ENCODE measurements at places on chromosomes 1 and 21.

DNA sequence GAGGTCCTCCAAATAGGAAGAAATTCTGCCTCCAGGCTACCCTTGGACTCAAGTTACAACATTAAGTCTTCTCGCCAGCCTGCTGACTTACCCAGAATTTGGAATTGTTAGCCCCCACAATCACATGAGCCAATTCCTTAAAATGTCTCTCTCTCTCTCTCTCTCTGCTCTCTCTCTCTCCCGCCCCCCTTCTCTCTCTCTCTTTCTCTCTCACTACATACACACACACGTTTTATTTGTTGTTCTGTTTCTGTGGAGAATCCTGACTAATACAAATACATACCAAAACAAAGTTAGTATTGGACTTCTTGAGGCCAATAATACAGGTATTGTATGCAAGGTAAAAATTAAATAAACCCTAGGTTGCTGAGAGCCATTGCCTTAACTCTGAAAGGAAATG is 72.1 kb downstream of the TNFSF18 start:
- DNase-seq, result no peak

DNA sequence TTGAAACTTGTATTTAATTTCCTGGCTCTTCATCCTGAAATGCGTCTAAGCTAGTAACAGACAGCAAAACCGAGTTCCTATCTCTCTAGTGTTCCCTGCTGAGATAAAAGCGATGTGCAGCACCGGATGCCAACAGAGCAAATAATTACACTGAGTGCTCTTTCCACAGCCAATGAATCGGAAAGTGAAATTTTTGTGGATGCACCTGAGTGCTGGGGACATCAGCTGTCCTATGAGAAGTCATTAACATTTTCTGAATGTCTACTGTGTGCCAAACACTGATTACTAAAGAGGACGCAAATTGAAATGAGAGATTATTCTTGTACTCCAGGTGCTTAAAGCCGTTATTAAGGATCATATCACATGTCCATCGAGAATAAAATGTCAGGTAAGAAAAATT is 278.0 kb downstream of the RGS7 start:
- no peak for DNase-seq

- DNase-seq, result peak; percentile 89
Measured at GRCh38 chr1:243718893-243719292, 131.2 kb downstream of the AKT3 start.

GRCh38 chr1:55063577-55063942 is 24.2 kb downstream of the PCSK9 start:
- DNase-seq, result no peak

- DNase-seq, result peak; percentile 69
Measured at GRCh38 chr21:43810505-43811261, 21.3 kb downstream of the RRP1 start.

DNA sequence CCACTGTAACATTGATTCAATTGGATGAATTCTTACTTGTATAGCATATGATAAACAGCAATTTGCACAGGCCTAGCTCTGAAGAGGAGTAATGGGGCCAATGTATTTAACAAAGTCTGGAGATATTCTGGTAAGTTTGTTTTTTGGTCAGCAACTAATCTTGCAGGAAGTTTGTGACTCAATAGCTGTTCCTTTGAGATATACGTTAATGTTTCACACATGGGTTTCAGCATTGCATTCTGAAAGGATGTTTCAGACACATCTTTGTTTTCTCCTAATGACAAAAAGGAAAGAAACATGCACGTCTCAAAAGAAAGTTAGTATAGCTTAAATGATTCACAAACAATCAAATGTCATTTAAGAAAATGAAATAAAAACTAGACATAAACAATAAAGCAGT is 49.0 kb downstream of the LTN1 start:
- no peak for DNase-seq

DNA sequence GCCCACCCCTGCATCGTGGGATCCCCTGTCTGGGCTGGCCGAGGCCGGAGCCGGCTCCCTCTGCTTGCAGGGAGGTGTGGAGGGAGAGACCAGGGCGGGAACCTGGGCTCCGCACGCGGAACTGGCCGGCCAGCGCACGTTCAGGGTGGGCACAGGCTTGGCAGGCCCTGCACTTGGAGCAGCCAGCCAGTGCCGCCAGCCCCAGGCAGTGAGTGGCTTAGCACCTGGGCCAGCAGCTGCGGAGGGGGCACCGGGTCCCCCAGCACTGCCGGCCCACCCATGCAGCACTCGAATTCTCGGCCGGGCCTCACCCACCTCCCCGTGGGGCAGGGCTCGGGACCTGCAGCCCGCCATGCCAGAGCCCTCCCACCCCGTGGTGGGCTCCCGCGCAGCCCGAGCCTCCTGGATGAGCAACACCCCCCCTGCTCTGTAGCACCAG is 422.6 kb downstream of the AMY1C start:
- DNase-seq, result no peak

GRCh38 chr1:9850442-9851162 is 26.8 kb upstream of the CLSTN1 start:
- no peak for DNase-seq

GRCh38 chr1:44294588-44295007 is 60.5 kb downstream of the ERI3 start:
- DNase-seq, result peak; percentile 80

DNA sequence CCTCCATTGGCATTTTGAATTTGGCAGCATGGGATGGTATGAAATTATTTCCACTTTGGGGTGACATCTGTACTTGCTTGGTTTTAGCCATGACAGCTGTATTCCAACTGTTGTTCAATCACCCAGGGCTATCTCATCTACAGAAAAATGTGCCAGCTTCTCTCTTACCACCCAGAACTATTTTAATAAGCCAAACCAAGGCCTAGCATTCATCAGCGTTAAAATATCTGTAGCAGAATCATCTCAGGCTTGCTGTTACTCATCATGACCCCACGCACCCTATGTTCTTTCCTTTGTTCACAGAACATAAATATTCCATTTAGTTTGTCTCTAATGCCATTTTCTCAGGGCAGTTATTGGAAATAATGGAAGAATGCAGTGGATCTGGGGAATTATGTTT is 49.8 kb downstream of the GIPC2 start:
- peak; percentile 94 for DNase-seq

GRCh38 chr1:54165146-54165545 is 12.3 kb upstream of the CDCP2 start:
- no peak for DNase-seq

DNA sequence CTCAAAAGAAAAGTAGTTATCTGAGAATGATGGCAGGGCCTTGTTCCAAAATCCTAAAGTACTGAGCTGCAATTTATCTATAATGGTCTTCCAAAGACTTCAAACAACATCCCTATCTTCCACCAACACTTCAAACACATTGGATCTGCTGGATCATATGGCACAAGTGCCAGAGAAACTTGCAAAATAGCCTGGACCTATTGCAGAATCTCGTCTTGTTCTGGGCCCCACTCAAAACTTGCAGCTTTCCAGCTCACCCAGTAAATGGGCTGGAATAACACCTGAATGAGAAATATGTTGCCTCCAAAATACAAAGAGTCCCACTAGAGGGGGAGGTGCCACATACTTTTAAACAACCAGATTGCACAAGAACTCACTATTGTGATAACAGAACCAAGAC is 44.0 kb upstream of the PKN2 start:
- no peak for DNase-seq

- no peak for DNase-seq
Measured at GRCh38 chr1:174966008-174966572, 33.7 kb upstream of the CACYBP start.

DNA sequence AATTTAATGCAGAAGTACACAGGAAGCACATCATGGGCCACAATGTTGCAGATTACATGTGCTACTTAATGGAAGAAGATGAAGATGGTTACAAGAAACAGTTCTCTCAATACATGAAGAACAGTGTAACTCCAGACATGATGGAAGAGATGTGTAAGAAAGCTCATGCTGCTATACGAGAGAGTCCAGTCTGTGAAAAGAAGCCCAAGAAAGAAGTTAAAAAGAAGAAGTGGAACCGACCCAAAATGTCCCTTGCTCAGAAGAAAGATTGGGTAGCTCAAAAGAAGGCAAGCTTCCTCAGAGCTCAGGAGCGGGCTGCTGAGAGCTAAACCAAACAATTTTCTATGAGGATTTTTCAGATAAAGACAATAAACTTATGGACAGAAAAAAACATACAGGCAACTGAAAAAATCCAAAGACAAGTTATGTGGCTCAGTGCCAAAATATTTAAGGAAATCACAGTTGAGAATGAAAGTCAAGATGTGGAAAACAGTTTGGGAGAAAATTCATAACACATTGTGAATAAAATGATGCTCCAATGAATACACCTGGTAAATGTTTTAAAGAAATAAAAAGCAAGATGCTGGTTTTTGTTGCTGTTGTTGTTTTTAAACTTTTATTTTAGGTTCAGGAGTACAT is 2.8 kb upstream of the ZNF644 start:
- DNase-seq, result no peak

DNA sequence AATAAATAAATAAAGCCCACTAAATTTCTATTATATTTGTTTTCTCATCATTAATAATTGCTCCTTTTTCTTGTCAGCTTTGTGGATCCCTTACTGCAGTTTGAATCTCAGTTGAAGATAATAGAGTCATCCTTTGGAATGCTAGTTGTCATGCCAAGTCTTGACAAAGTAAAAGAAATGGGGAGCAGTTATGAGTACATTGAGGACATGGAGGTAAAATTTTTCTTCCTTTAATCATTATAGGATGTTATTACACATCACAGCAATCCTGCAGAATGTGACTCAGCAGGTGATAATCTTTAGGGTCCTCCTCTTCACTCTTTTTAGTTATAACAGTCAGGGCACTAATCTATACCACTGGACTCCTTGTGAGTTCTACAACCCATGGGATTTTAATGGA is 24.1 kb downstream of the MROH9 start:
- DNase-seq, result peak; percentile 72

- DNase-seq, result peak; percentile 81
Measured at GRCh38 chr21:42056996-42057689, 14.0 kb upstream of the UMODL1 start.

- DNase-seq, result no peak
Measured at GRCh38 chr21:16088056-16088455, 358.3 kb downstream of the USP25 start.

GRCh38 chr1:161214369-161214768 is 726 bp upstream of the FCER1G start:
- no peak for DNase-seq

- DNase-seq, result peak; percentile 96
Measured at GRCh38 chr1:37595440-37596181, at the start of gene GNL2. Gene GNL2, minus strand, starts transcription at chr1:37595937. Its CDS starts 115 bp downstream, at chr1:37595822.

GRCh38 chr1:7145947-7146346 is 360.7 kb downstream of the CAMTA1 start:
- DNase-seq, result no peak

- DNase-seq, result peak; percentile 55
Measured at GRCh38 chr1:99662539-99663080, 16.7 kb downstream of the PALMD start.

DNA sequence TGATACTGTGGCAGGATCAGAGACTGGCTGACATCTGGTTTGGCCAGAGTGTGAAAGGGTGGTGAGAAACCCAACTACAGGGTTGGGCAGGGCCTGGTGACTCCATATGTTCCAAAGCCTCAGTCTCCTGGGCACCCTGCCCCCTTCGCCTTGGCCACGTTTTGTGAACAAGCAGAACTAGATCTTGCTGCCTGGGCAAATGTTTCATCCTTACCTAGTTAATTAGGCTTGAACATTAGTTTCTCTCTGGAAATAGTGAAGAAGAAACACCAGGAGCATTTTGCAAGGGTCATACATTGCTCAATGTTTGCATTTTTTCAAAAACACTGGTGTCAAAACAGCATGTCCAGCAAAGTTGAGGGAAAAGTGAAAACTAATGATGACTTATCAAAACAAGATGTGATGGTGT is 60.5 kb downstream of the MAP3K7CL start:
- DNase-seq, result peak; percentile 50

GRCh38 chr1:93919780-93920179 is 10.6 kb upstream of the GCLM start:
- DNase-seq, result no peak

- DNase-seq, result no peak
Measured at GRCh38 chr1:197638316-197638715, 137.0 kb downstream of the DENND1B start.

- no peak for DNase-seq
Measured at GRCh38 chr1:34713443-34713842, 41.4 kb upstream of the GJB5 start.

GRCh38 chr1:25247024-25247828 is at the start of gene RSRP1:
Gene RSRP1, minus strand, starts transcription at chr1:25247454. Its CDS starts 491 bp downstream, at chr1:25246963.
- DNase-seq, result peak; percentile 99

DNA sequence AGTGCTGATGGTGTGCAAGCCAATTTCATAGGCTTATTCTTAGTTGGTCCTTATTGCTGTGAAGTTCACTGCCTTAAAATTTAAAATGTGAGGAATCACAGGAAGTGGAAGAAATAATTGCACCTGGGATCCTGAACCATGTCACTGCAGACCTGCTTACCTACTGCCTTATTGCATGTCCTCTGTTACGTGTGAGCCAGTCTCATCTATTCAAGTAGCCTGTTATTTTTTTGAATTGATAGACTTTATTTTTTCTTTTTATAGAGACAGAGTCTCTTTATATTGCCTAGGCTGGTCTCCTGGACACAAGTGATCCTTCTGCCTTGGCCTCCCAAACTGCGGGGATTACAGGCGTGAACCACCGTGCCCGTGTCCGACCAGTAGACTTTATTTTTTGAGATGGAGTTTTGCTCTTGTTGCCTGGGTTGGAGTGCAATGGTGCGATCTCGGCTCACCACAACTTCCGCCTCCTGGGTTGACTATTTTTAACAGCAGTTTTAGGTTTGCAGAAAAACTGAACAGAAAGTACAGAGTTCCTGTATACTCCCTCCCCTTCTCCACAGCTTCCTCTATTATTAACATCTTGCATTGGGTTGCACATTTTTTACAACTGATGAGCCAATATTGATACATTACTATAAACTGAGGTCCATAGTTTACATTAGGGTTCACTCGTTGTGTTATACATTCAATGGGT is 14.0 kb upstream of the DISC1 start:
- DNase-seq, result no peak

GRCh38 chr1:112673592-112674439 is 643 bp upstream of the MOV10 start:
- peak; percentile 74 for DNase-seq

DNA sequence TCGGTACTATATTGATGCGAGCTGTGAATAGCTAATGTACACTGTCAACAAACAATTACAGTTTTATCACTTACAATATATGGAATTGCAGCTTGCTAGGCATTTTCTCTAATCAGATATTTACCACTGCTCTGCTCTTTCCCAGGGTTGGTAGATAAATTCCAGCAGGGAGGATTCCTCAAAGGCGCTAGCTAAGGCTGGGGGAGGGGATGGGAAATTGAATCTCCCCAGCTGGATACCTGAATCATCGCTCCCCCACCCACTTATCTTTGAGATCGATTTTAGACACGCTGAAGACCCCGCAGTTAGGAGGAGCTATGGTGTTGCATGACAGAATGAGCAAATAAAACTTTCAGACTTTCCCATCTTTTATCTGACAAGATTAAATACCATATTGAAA is 127.2 kb downstream of the CSMD2 start:
- DNase-seq, result no peak
